T-helper 2 cell (primary cell): ENCODE measurements at places on chromosomes 7 and 10.

DNA sequence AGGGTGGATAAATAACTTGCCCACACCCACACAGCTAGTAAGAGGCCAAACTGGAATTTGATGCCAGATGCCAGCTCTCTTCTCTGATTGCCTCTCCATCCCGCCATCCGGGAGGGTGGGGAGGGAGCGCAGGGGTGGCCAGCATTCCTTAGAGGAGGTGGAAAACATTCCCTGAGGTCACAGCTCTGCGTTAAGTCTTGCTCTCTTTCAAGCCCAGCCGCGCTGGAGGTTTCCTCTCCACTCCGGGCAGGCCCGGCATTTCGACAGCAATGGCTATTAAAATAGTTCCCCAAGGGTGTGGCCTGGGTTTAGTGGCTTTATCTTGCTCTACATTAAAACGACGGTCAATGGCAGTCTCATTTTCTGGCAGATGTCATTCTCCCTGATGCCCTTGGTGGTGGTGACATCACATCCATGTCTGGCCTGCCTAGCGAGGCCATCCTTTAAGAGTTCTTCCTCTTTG is 16.1 kb upstream of the C10orf71 start:
- no peak for DNase-seq

- no peak for DNase-seq
Measured at GRCh38 chr7:134419875-134420274, 39.0 kb downstream of the AKR1B1 start.

DNA sequence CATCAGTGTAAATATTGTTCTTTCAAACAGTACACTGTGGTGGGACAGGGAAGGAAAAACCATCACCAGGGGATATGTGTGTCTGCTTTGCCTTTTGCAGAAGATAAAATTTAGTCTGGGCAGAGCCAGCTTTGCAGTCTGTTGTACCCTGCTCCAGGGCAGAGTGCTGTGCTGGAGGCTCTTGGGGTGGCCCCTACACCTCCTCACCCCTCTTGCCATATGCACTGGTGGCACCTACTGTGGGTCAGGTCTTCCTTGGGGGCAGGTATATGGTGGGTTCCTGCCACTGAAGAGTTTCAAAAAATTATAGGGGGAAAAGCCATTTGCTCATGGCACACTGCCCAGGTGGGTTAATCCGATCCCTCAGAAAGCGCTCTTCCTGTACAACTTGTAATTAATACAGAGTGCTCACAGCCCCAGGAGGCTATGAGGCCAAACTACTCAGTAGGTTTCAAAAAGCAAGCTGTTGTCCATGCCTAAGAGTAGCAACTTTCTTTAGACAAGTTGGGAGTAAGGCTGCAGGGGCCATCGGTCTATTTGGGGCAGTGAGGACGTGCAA is 112.7 kb upstream of the BMPER start:
- no peak for DNase-seq

GRCh38 chr10:123429706-123430221 is 236.4 kb upstream of the GPR26 start:
- DNase-seq = no peak

DNA sequence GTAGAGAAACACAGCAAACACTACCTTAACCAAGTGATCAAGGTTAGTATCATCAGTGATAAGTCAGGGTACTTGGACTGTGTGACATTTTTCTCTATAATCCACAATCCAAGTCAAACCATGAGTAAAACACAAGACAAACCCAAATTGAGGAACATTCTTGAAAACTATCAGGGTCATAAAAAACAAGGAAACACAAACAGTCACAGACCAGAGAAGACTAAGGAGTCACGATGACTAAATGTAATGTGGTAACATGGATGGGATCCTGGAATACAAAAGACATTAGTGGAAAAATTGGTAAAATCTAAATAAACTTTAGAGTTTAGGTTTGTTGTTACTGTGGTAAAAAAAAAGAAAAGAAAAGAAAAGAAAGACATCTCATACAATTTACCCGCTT is 103.8 kb downstream of the ARMH3 start:
- DNase-seq = no peak

GRCh38 chr7:103150192-103150591 is 1.3 kb upstream of the NAPEPLD start:
- no peak for DNase-seq

- DNase-seq = no peak
Measured at GRCh38 chr7:85018498-85018897, 168.4 kb downstream of the SEMA3D start.

DNA sequence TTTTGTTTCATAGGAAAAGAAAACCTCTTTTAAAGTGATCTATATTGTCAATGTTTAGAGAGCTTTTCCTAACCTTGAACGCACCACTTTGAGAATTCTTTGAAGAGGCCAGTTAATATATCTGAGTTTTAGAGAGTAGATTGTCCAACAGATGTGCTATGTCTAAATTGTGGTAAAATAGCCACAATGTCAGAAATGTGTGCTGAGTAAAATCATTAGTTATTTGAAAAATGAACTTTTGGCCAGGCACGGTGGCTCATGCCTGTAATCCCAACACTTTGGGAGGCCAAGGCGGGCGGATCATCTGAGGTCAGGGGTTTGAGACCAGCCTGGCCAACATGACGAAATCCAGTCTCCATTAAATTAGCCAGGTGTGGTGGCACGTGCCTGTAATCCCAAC is 61.6 kb upstream of the KIAA1217 start:
- no peak for DNase-seq

GRCh38 chr7:24825381-24825794 is 68.1 kb upstream of the GSDME start:
- no peak for DNase-seq

GRCh38 chr10:3635697-3636096 is 149.3 kb downstream of the KLF6 start:
- DNase-seq = no peak

GRCh38 chr10:124870854-124871425 is 69.3 kb downstream of the ABRAXAS2 start:
- DNase-seq = no peak

DNA sequence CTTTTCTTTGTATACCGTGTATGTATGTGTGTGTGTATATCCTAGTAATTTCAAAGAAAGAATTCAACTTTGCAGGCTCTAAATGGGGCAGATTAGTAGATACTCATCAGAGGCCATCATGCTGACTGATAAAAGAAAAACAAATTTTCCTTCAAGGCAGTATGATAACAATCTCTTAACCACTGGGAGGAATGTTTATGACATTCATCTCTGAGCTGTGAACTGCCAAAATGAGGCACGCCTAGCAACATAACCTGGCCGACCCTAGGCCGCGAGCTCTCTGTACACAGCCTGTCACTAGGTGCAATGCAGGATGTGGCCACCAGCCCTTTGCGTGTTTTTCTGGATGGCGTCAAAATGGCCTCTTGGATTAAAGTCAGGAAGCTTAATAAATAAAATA is 343.7 kb upstream of the GALNT17 start:
- peak; percentile 87 for DNase-seq

- no peak for DNase-seq
Measured at GRCh38 chr10:76086761-76087639, 655.6 kb downstream of the LRMDA start.

DNA sequence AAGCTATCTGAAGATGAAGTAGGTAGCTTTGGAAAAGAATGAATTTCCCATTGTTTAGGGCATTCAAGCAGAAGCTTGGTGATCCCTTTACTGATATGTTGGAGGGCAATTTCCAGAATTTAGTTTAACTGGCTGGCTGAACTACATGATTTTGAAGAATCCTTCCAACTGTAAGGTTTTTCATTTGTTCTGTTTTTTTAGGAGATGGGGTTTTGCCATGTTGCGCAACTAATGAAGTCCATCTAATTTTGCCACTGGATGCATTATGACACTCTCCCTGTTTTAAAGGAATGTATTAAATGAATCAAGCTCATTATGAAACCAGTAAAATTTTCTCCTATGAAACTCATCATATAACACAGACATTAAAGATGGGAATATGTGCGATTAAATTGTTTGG is 6.1 kb upstream of the DDX50 start:
- no peak for DNase-seq

GRCh38 chr7:26073041-26073440 is 79.0 kb upstream of the NFE2L3 start:
- no peak for DNase-seq

DNA sequence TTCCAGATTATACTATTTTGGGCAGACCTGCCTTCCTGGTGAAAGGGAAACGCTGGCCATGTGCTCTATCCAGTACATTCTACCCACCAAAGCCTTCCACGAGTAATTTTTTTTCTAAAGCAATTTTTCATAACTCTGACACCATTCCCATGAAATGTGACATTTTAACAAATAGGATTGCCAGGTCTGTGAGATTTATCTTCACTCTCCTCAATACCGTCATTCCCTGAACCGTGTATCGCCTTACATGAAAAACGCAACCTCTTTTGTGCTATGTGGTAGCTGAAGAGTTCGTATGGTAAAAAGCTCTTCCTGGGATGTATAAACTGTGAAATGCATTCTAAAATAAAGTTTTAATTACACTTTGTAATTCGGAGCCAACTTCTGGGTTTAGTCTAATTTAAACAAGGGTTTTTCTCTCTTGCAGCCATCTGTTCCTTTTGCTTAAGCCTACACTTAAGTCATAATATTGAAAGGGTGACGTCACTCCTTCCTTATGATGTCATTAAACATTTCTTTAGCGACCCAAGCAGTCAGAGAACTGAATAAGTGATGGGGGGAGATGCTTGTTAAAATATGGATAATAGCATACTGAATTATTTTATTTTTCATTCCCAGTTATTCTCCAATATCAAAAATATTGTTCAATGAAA is 27.7 kb downstream of the C1QL3 start:
- DNase-seq = no peak

DNA sequence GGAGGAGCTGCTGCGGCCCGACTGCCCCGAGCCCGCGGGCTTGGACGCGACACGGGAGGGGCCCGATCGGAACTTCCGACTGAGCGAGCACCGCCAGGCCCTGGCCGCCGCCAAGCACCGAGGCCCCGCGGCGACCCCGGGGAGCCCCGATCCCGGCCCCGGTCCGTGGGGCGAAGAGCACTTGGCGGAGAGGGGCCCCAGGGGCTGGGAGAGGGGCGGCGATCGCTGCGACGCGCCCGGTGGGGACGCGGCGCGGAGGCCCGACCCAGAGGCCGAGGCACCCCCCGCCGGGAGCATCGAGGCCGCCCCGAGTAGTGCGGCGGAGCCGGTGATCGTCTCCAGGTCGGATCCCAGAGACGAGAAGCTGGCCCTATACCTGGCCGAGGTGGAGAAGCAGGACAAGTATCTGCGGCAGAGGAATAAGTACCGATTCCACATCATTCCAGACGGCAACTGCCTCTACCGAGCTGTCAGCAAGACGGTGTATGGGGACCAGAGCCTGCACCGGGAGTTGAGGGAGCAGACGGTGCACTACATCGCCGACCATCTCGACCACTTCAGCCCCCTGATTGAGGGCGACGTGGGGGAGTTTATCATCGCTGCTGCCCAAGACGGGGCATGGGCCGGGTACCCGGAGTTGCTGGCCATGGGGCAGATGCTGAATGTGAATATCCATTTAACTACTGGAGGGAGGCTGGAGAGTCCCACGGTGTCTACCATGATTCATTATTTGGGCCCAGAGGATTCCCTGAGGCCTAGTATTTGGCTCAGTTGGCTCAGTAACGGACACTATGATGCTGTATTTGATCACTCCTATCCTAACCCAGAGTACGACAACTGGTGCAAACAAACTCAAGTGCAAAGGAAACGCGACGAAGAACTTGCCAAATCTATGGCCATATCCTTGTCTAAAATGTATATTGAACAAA is 1.4 kb downstream of the OTUD1 start:
- DNase-seq = no peak

GRCh38 chr10:35612385-35613106 is 7.4 kb downstream of the GJD4 start:
- no peak for DNase-seq
